ENCODE measurements at places on chromosomes 5 and 9.

- no peak for DNase-seq
Observed at GRCh38 chr5:157552650-157553049, 22.9 kb downstream of the ADAM19 start.

DNA sequence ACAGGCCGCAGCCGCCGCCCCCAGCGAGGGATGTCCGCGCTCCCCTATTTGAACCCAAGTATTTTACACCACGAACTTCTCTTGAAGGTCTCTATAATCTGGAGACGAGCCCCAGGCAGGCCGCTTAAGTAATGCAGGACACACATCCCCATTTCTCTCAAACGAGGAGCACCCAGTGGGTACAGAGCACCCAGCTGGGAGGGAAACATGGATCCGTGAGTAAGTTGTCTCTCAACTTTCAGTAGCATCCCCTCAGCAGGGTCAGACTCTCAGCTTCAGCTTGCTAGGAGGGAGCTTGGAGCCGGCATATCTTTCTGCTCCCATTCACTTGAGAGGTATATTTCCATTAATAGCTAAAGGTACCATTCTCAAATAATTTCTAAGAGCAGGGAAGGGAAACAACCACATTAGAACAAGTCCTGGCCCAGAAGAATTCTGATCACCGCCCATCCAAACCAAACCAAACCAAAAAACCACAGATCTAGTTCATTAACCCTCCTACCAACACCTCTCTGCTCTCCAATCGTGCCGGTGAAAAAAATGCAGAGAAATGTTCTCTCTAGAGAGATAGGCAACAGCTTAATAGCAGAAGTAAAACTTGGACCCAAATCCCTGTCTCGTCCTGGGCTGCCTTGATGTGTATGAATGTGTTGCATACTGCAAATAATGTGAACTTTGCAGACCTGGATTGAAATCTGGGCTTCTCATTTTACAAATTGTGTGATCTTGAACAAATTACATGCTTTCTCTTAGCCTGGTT is 910 bp downstream of the TDRD7 start:
- DNase-seq, result no peak

GRCh38 chr5:132057498-132058255 is 2.8 kb upstream of the IL3 start:
- DNase-seq, result no peak

DNA sequence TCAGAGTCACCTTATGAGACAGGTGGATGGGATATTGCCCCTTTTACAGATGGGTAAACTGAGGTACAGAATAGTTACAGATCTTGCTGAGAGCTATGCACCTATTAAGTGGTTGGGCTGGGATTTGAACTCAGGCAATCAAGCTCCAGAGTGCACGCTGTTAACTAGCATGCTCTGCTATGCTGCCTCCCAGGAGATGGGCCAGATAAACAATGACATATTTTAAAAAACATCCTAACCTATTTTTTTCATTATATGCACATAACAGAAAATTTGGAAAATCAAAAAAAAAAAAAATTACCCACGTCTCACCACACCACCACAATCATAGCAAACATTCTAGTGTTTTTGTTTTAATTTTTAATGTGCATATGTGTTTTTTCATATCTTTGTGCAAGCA is 123.4 kb upstream of the STC2 start:
- DNase-seq, result no peak

DNA sequence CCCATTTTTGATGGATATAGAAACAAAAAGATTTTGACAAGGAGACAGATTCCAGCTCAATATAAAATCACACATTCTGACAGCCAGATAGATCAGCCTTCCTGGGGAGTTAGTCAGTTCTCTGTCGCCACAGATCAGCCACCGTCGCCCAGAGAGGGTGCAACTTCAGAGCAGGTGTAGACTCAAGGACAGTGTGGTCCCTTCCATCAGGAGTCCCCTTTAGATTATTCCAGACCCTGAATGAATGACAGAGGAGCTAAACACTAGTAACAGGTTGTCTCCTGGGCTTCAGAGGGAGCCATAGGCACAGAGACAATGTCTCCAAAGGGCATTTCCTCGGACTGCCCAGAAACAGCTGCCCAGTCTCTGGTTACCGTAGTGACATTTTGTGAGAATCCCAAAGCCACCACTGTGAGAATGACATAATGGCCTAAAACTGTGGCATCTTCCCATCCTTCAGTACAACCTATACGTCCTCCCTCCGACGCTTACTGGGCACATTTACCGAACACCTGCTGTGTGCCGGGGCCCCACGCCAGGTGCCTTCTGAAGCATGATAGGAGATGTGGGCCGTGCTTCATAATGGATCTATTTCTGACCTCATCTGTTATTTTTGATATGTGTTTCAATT is 47.4 kb upstream of the SLC2A8 start:
- no peak for DNase-seq

DNA sequence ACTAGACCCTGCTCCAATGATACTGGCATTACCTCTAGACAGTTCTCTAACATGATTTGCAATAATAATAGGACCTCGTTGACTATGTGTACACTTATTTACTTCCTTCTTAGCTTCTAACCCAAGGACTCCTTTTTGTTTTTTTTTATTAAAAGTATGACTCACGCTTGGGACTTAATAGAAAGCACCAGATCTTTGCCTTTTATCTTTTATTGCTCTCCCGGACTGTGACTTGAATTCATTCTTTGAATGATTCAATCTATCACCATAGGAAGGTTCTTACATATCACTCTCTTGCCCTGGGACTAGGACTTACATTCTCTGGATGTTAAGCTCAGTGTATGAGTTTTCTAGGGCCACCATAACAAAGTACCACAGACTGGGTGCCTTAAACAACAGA is 9.0 kb downstream of the C9 start:
- DNase-seq, result no peak
